ENCODE measurements at places on chromosomes 1 and 21. TPM values are rescaled to one million over a fixed set of nuclear protein-coding genes. Genes with fewer than 3 reads are reported as not detected.

- H3K4me3 ChIP-seq: peak overlapping the region; percentile 25
- no peak overlapping the region for H3K27ac ChIP-seq
- no peak for DNase-seq
- H3K27me3 ChIP-seq: no peaks in the 10 kb centered on the region
These were observed 4.7 kb downstream of the BTBD19 start for GRCh38 chr1:44812822-44813543.

DNA sequence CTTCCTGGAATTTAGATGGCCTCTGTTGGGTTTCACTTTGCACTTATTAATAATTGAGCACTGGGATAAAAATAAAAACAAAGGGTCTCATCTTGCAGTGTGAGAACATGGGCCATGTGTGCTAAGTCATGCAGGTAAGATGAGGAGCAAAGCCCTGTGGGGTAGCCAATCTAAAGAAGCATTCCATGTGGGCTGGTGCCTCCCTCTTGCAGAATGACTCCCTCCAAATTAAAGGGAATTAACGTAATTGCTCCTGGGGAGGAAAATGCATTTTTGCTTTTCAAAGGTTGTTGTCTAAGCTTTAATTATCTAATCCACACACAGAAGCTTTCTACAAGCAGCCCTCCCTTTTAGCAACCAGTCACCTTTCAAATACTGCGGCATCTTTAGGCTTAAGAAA, 69.8 kb downstream of the CDC14A start:
- peak; percentile 66 for DNase-seq
- no peaks in the 10 kb centered on the region for H3K27me3 ChIP-seq
- H3K36me3 ChIP-seq: peaks cover 4% of the 10 kb centered on the region
- peak overlapping the region; percentile 74 for H3K27ac ChIP-seq

DNA sequence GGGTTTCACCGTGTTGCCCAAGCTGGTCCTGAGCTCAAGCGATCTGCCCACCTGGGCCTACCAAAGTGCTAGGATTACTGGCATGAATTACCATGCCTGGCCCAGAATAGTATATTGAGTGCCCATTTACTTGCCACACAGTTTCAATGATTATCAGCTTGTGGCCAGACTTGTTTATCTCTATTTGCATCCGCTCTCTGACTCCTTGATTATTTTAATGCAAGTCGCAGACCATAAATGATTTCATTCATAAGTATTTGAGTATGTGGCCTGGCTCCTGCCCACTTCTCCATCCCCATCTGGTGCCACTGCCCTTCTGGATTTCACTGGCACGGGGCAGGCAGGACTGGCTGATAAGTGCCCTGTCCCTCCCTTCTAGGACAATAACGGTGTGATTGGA, 18.2 kb upstream of the TRNAU1AP start:
- no peak overlapping the region for H3K4me3 ChIP-seq
- no peaks in the 10 kb centered on the region for H3K27me3 ChIP-seq
- no peak for DNase-seq
- no peak overlapping the region for H3K27ac ChIP-seq

DNA sequence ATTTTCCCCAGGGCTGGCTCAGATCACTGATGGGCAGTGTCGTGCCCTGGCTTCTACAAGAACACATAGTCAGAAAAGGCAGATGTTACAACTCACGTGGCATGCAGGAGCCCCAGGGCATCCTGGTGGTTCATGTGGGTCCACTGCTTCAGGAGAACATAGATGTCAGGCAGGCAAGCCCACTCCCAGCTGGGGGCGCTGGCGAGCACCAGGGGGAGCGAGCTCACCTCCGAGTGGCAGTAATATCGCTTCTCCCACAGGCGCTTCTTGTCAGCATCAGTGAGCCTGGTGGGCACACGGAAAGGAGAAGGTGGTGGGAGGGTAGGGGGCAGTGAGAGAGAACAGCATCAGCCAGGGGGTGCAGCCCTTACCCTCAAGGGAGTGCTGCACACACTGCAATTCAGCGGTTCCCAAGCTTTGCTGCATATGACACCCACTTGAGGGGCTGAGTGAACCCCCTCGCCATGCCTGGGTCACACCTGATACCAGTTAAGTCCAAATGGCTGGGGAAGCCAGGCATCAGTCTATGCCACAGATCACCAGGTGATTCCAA, 34.3 kb upstream of the PPP1R15B start:
- no peaks in the 10 kb centered on the region for H3K27me3 ChIP-seq
- DNase-seq: peak; percentile 71
- H3K27ac ChIP-seq: no peak overlapping the region
- peaks cover 17% of the 10 kb centered on the region for H3K4me1 ChIP-seq
- H3K4me3 ChIP-seq: no peak overlapping the region

- no peaks in the 10 kb centered on the region for H3K36me3 ChIP-seq
- H3K4me3 ChIP-seq: peak overlapping the region; percentile 97
- peak; percentile 83 for DNase-seq
These were observed 570 bp upstream of the PEX10 start for GRCh38 chr1:2412773-2413494.

DNA sequence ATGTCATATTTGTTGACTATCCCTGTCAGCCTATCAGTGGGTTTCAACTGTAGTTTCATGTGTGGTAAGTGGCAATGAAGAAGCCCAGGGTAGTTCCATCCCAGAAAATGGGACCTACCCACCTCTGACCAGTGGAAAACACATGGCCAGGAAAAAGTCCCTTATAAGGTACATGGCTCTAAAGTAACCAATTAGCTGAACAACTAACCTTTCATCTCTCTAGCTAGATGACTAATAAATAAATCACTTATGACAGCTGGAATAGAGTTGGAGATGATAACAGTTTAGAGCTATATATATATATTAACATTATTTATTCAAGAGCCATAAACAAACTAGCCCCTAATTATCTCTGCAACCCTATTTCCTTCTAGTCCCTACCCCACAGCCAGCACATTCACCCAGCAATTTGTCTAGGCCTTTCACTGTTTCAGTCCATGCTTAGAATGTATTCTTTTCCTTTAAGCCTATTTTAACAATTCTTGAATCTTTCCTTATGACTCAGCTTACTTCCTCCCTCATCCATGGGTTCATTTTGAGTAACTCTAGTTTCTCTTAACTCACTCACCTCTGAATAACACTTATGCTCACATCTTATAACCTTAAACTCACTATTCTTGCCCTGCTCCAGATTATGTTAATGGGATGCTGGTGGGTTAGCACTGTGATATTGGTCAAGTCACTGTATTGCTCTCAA, 83.7 kb downstream of the TNFSF18 start:
- no peak overlapping the region for H3K27ac ChIP-seq
- H3K4me3 ChIP-seq: no peak overlapping the region

GRCh38 chr21:42337830-42338728, 12.7 kb downstream of the TFF2 start:
- no peaks in the 10 kb centered on the region for H3K36me3 ChIP-seq
- H3K27ac ChIP-seq: no peak overlapping the region
- no peak overlapping the region for H3K4me3 ChIP-seq
- H3K27me3 ChIP-seq: no peaks in the 10 kb centered on the region
- H3K4me1 ChIP-seq: peaks cover 15% of the 10 kb centered on the region

DNA sequence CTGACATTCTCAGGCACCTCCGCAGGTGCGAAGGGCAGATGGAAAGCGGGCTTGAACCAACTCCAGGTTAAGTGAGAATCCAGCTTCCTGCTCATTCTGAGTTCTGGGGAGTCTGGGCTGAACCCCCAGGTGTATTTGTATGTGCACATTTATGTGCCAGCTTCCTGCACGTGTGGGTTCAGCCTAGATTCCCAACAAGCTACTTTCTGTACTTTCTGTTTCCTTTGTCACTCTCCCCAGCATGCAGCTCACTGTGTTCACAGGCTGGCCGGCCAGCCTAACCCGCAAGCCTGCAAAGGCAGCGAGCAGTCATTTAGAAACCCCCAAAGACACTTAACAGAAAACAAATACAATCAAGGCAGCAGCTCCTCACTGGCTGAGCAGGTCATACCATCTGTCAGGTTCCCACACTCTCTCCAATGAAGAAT, 1.3 kb upstream of the IL19 start:
- H3K4me1 ChIP-seq: peaks cover 11% of the 10 kb centered on the region
- H3K27me3 ChIP-seq: no peaks in the 10 kb centered on the region
- H3K27ac ChIP-seq: no peak overlapping the region
- no peaks in the 10 kb centered on the region for H3K36me3 ChIP-seq

- H3K36me3 ChIP-seq: no peaks in the 10 kb centered on the region
- H3K4me1 ChIP-seq: peaks cover 20% of the 10 kb centered on the region
- no peak overlapping the region for H3K27ac ChIP-seq
- no peak overlapping the region for H3K4me3 ChIP-seq
These were observed 90.0 kb downstream of the GLUL start for GRCh38 chr1:182301467-182302198.

- peaks cover 93% of the 10 kb centered on the region for H3K27me3 ChIP-seq
- peak; percentile 77 for DNase-seq
- no peaks in the 10 kb centered on the region for H3K36me3 ChIP-seq
- no peak overlapping the region for H3K27ac ChIP-seq
- H3K4me3 ChIP-seq: peak overlapping the region; percentile 35
These were observed 16.6 kb downstream of the SAMD11 start for GRCh38 chr1:940107-941014.

DNA sequence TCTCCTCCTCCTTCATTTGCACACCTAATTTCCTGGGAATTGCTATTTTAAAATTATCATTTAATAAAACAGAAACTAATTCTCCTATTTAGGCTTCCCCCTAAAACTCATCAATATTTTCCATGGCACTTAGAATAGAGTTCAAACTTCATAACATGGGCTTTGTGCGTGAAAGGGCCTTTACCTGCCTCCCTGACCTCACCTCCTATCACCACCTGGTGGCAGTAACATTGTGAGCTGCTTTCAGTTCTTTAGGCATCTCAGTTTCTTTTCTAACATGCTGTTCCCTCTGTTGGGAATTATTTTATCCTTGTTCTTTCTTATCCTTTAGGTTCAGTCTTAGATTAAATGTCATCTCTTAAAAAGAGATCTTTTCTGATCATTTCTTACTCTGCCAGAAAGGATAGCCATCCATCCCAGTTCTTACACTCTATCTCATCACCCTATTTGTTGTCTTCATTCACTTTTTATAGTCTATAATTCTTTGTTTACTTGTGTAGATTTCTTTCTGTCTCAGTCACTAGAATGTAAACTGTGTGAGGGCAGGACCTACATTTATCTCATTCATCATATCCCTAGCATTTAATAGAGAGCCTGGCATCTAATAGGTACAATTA, 133.8 kb upstream of the KIAA1614 start:
- no peak overlapping the region for H3K4me3 ChIP-seq
- no peaks in the 10 kb centered on the region for H3K27me3 ChIP-seq
- H3K4me1 ChIP-seq: no peaks in the 10 kb centered on the region
- H3K36me3 ChIP-seq: no peaks in the 10 kb centered on the region
- no peak overlapping the region for H3K27ac ChIP-seq

DNA sequence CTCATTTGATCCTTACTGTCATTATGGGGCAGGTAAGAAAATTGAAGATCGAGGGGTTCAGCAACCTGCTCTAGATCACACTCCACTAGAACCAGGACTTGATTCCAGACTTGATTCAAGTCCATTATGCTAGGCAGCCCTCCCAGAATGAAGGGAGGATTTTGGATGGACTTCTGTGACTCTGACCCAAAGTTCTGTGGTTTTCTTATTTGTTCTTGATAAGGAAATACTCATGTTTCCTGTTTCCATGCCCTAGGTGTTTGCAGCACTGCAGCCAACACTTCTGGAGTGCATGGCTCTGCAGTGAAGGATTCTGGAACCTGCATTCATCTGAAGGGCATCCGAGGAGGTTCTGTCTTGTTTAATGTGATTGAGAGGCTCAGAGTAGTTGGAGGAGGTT, 140.0 kb downstream of the FCRL5 start:
- no peaks in the 10 kb centered on the region for H3K27me3 ChIP-seq
- no peaks in the 10 kb centered on the region for H3K4me1 ChIP-seq
- H3K27ac ChIP-seq: no peak overlapping the region
- no peak overlapping the region for H3K4me3 ChIP-seq
- H3K36me3 ChIP-seq: no peaks in the 10 kb centered on the region
- no peak for DNase-seq

DNA sequence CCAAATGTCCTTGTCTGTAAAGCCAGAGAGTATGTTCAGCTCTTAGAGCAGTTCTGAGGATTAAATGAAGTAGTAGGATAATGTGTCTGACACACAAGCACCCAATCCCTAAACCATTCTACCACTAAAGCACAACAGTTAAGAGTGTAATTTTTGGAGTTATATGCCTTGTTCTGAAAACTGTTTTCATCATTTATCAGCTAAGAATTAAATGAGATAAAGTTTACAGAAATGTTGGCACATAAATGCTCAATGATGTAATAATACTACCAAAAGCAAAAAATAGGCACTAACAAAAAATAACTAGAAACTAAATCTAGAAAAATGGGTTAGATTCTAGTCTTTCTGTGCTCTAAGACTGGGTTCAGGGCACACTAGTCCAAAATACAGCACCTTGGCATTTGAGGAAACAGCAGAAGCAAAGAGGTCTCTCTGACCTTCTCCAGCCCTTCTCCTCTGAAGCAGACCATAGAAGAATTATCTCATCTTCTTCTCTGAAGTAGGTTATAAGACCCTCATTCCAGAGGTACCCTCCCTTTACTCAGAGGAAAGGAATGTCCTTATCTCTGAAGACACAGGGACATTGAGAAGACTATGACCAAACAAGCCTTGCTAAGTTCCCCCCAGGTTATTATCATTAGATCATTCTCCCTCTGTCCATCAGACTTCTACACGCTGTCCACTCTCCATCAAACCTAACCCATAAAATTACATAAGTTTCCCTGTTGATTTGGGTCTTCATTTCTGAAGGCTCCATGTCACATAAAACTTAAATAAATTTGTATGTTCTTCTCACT, 20.6 kb downstream of the ABL2 start:
- H3K4me3 ChIP-seq: no peak overlapping the region
- H3K27ac ChIP-seq: no peak overlapping the region
- no peak for DNase-seq
- H3K27me3 ChIP-seq: no peaks in the 10 kb centered on the region
- no peaks in the 10 kb centered on the region for H3K36me3 ChIP-seq

DNA sequence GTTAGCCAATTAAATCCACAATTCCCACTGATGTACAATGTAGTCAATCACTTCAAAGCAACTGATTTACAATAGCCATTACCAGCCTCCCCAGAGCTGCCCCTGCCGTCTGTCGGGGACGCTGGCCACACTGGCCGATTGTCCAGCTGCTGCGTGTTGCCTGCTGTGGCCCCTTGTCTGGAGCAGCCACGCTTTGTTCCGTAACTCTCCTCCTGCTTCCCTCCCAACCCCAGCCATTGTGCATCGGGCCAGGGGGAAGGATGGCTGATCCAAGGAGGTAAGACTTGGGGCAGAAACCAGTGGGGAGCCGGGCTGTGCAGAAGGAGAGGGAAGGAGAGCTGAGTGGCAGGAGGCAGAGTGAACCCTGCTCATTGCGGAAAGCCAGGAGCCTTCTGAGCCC, 83.6 kb upstream of the LYST start:
- peak; percentile 25 for DNase-seq
- no peaks in the 10 kb centered on the region for H3K27me3 ChIP-seq
- H3K4me3 ChIP-seq: no peak overlapping the region
- peaks cover 5% of the 10 kb centered on the region for H3K4me1 ChIP-seq

The BMP8B gene
- total RNA-seq: 0.24 TPM

The SPRR2F gene
- not detected for total RNA-seq

The INTS3 gene
- total RNA-seq: 58.8 TPM

The NLRP3 gene
- total RNA-seq: 0.09 TPM

The NPPB gene
- not detected for total RNA-seq

The USH2A gene
- 0.04 TPM for total RNA-seq

The CCDC27 gene
- total RNA-seq: not detected

The NBPF26 gene
- total RNA-seq: 25.1 TPM

The IGSF9 gene
- 3.3 TPM for total RNA-seq

The KCNT2 gene
- total RNA-seq: 29.8 TPM
